ENCODE measurements at places on chromosomes 1 and 21.

- DNase-seq: no peak
These were observed 948 bp downstream of the STK40 start for GRCh38 chr1:36384542-36385409.

DNA sequence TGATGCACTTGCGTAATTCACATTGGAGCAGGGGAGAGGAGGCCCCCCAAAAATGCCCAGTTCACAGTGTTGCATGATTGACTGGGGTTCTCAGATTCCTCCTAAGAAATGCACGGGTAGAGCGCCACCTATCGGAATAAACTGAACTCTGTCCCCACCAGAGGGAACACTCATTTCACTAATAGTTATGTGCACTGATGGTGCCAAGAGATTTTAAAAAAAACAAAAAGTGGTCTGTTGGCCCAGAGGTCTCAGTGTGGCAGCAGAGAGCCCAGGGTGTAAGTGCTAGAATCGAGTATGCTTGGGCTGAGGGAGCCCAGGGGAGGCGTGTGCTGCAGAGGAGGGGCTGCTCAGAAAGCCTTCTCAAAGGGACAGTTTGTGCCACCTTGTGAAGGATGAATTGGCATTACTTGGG lies 6.9 kb downstream of the PINK1 start:
- no peak for DNase-seq

DNA sequence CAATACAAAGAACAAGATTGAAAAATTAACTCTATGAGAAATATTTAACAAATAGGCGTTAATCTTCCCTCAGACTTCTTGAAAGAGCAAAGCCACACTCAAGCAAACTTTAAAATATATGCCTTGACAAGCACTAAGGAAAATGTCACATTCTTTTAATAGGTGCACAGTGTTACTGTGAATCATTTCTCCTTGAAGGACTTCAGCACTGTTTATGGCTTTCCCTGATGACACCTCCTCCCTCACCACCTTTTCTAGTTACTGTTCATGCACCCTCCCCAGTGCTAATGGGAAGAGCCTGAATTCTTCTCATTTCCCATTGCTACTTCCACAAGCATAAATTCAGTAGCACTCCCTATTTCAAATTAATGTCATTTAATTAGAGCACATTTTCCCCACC lies 299.5 kb upstream of the RRP15 start:
- DNase-seq: no peak

DNA sequence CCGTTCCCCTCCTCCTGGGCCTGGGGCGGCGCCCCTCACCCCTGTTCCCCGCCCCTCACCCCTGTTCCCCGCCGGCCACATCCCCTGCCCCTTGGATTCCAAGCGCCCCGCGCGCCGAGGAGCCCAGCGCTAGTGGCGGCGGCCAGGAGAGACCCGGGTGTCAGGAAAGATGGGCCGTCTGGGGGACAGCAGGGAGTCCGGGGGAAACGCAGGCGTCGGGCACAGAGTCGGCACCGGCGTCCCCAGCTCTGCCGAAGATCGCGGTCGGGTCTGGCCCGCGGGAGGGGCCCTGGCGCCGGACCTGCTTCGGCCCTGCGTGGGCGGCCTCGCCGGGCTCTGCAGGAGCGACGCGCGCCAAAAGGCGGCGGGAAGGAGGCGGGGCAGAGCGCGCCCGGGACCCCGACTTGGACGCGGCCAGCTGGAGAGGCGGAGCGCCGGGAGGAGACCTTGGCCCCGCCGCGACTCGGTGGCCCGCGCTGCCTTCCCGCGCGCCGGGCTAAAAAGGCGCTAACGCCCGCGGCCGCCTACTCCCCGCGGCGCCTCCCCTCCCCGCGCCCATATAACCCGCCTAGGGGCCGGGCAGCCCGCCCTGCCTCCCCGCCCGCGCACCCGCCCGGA lies at the start of gene TP73:
TP73 (plus strand) TSS at position 587 of the 618 bp plus-strand sequence. CDS start 29,850 bp downstream, outside the sequence.
- no peak for DNase-seq

DNA sequence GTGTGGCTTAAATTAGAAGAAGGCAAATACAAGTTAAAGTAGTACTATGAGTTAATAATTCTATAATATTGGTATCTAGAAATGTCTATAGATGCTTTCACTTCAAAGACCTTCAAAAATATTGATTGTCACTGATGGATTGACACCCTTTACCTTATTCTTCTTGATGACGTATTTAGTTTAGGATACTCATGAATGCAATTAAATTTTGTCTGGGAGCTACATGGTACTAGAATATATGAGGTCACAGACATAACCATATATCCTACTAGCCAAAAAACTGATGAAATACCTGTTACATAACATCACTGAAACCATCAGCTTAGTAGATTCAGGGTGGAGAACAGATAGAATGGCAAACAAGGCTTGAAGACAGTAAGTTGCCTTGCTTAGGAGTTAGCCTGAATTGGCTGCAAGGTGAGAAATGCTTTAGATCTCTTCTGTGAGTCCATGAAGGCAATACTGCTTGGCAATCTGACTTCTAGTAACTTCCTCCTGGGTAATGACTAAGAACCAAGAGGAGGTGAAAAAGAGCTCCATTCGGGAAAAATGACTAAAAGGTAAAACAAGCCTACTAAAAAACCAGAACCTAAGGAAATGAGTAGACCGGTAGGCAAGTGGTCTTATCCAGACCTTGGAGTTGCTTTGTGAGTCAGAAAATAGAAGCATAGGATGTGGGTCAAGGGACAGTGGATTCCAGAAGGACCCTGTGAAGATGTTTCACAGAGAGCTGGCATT lies 16.9 kb upstream of the ARHGAP29 start:
- DNase-seq: no peak

- no peak for DNase-seq
These were observed 13.5 kb downstream of the NTRK1 start for GRCh38 chr1:156874142-156874541.

- DNase-seq: peak; percentile 64
These were observed 7.6 kb downstream of the EFHD2 start for GRCh38 chr1:15417059-15417934.

DNA sequence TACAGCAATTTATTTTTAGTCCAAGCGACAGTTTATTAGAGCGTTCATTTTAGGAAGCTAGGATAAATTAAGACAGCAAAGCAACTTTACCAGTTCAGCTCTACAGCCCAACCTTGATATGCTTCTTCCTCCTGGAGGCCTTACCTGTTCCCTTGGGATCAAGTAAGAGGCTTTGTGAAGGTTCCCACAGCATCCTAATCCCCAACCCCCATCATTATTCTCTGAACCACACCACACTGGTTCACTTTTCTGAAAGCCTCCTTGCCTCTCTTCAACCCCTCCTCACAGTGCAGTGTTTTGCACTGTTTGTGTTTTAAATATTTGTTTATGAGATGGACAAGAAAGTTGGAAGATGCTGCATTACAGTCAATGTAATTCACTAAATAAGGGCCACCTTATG lies 126.3 kb upstream of the CXADR start:
- DNase-seq: no peak

DNA sequence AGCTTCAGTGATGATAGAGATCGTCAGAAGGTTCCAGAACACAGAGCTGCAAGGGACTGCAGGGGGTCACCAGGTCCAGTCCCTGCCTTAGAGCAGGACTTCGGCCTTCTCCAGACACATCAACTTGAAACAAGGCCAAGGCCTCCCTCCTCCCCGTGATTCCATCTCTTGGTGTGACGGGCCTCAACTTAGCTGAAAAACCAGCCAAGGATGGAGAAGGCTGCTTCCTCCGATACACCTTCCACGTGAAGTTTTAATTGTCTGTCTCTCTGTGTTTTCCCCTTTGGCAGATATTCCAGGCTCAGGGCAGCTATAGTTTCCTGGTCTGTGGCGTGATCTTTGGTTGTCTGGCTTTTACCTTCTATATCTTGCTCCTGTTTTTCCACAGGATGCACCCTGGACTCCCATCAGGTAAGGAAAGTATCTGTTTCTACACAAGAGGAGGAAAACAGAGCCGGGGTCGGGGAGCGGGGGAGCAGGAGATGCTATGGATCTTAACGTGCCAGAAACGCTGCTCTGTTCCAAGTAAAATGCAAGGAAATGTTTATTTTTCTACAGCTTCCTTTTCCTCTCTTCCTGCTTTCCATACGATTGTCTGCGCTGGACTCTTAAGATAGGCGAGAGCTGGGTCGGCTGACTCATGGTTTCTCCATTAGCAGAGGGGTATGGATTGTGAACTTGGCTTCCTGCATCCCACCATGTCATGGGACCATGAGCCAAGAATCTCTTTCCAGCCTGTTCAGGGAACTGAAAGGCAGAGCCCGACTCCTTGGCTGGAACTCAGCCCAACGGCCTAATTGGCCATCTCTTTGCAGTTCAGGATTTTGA lies 32.8 kb downstream of the ELK4 start:
- no peak for DNase-seq

DNA sequence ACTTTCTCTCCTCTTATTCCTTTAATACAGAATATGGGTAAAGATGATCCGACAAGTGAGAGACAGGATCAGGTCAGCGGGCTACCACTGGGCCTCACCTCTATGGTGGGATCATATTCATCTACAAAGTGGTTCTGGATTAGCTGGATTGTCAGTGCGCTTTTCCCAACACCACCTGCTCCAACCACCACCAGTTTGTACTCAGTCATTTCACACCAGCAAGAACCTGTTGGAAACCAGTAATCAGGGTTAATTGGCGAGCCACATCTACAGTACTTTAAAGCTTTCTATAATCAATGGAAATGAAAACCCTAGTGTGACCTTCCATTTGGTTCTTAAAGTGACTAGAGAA lies 643 bp downstream of the NRAS start:
- DNase-seq: no peak

DNA sequence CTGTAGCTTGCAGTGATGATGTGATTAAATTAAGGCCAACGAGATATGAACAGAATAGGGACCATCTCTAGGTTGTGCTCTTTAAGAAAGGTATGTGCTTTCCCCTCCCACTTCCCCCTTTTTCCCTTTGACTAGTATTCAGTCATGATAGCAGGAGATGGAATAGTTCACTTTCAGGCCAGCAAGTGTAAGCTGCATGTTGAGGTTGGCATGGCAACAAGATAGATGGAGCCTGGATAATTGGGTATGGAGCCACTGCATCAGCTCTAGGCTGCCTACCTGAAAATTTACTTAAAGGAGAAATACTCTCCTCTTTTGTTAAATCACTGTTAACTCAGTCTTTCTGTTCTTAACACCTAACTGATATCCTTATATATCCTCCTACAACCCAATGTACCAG lies 1.5 kb upstream of the CRP start:
- no peak for DNase-seq

- DNase-seq: no peak
These were observed 11.4 kb downstream of the EDEM3 start for GRCh38 chr1:184743062-184743756.

- no peak for DNase-seq
These were observed 53.2 kb upstream of the VAMP3 start for GRCh38 chr1:7717748-7718368.

- DNase-seq: no peak
These were observed 48.1 kb upstream of the KCNA3 start for GRCh38 chr1:110722807-110723206.

- no peak for DNase-seq
These were observed 7.3 kb downstream of the GJA5 start for GRCh38 chr1:147753081-147753480.

GRCh38 chr1:229410370-229410691 lies 23.6 kb downstream of the ACTA1 start:
- no peak for DNase-seq

- DNase-seq: no peak
These were observed 158.8 kb downstream of the URB2 start for GRCh38 chr1:229784834-229785233.

DNA sequence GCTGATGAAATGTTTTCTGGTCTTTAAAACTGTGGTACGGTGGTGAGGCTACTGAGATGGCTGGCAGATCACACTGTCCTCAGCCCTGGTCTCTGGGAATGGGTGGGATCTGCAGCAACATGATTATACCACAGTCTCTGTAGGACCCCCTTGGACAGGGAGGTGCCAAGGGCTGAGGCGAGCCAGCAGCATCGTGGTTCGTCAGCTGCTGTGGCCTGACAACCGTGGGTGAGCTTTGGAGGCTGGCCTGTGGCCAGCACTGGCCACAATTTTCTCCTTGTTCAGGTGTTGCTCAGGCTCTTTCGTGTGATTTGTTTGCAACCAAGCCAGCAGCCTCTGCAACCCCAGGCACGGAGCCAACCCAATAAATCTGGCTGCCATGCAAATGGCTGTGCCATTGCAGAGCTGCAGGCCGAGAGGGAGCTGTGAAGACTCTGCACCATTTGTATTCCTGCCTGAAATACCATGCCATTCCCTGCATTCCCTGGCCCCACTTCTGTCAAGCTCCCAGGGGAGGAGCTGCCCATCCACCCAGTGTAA lies 70.9 kb downstream of the PCP4 start:
- no peak for DNase-seq

DNA sequence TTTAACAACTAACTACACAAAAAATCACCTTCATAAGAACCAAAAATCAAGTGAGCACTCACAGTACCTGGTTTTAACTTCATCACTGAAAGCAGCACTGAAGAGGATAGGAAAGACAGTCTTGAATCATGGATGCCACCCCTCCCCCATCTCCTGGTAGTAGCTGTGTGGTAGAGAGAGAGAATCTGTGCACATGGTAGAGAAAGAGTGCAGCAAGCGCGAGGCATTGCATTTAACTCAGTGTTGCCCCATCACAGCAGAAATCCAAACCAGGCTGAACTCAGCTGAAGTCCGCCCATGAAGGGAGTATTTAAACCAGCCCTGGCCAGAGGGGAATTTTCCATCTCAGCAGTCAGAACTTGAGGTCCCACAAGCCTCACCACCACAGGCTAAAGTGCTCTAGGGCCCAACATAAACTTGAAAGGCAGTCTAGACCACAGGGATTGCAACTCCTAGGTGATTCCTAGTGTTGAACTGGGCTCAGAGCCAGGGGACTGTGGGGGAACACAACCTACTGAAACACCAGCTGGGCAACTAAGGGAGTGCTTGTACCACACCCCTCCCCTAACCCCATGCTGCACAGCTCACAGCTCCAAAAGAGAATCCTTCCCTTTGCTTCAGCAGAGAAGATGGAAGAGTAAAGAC lies 38.4 kb downstream of the VAV3 start:
- no peak for DNase-seq

GRCh38 chr1:44025816-44026215 lies 5.4 kb downstream of the SLC6A9 start:
- no peak for DNase-seq

GRCh38 chr1:66291531-66291864 lies 242.5 kb upstream of the SGIP1 start:
- DNase-seq: no peak

GRCh38 chr1:109864047-109864822 lies 46.4 kb upstream of the CSF1 start:
- DNase-seq: no peak

- DNase-seq: no peak
These were observed 7.2 kb upstream of the BCL10 start for GRCh38 chr1:85283475-85284199.

GRCh38 chr1:39262802-39263201 lies 58.3 kb downstream of the MACF1 start:
- no peak for DNase-seq

GRCh38 chr21:39392981-39393380 lies 44.1 kb upstream of the HMGN1 start:
- no peak for DNase-seq

DNA sequence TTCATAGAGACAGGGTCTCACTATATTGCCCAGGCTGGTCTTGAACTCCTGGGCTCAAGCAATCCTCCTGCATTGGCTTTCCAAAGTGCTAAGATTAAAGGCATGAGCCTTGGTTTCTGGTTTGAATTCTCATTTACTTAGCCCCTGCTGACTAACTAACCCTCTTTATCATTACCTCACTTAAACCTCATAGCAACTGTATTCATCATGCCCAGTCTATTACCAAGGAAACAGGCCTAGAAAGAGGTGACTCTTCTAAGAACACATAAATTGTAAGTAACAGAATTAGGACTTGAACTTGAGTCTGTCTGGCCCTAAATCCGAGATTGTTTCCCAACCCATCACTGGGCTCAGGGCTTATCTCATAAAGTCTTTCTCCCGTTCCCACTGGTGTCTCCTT lies 44.2 kb downstream of the TMEM53 start:
- no peak for DNase-seq

GRCh38 chr1:103576065-103576464 lies 4.7 kb downstream of the AMY2B start:
- no peak for DNase-seq

All from stimulated activated CD8-positive, alpha-beta memory T cell treated with anti-CD3 and anti-CD28 coated beads, Interleukin-15, amount 100 ng/mL, for 4 hours (primary cell).